ENCODE measurements at places on chromosomes 1 and 21.

- DNase-seq, result no peak
These were observed 23.7 kb downstream of the SNX27 start for GRCh38 chr1:151635479-151636072.

- DNase-seq, result no peak
These were observed 159.8 kb downstream of the TGFBR3 start for GRCh38 chr1:91725989-91726721.

GRCh38 chr1:102219463-102219862 lies 222.7 kb upstream of the OLFM3 start:
- DNase-seq, result no peak

- DNase-seq, result peak; percentile 46
These were observed 11.6 kb downstream of the TINAGL1 start for GRCh38 chr1:31587720-31588423.

GRCh38 chr1:27366411-27367159 lies at the start of gene MAP3K6:
TSS of gene MAP3K6 (minus strand) at chr1:27366961. CDS start at chr1:27366597, 364 bp downstream.
- DNase-seq, result no peak

DNA sequence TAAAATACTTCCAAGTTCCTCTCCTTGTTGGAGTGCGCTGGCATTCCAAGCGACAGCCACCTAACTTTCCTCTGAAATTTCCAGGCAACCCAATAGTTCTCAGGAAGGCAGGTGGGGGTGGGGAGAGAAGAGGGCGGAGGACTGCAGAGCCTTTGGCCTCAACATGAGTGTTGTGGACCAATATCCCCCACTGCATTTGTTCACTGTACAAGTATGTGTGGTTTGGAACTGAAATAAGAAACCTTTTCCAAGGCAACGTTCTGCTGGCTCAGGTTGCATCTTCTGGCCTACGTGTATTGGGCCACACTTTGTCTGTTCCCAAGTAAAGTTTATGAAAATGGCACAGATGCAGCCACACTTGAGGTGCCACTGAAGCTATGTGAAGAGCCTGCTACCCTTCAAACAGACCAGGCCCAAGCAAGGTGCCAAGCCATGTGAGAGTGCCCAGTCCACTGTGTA lies 153.4 kb downstream of the DHRS3 start:
- no peak for DNase-seq

- DNase-seq, result no peak
These were observed 82.2 kb upstream of the C1orf105 start for GRCh38 chr1:172338295-172338735.

DNA sequence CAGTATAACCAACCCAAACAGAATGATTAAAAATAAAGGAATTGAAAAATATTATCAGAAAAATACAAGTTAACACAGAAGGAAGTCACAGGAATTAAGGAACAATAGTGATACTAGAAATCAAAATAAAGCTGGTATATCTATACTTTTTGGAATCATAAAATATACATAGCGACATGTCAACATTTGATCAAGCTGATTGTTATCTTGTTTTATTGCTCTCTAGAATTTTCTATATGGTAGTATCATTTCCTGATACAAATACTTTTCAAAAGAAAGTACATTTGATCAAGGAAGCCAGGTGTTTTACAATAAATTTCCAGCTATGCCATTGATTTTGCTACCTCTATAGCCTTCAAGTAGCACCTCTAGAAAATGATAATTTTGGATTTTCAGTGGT lies 489.5 kb upstream of the PKN2 start:
- DNase-seq, result no peak

- DNase-seq, result no peak
These were observed 22.1 kb upstream of the DIP2A start for GRCh38 chr21:46436621-46437020.

- no peak for DNase-seq
These were observed 18.9 kb upstream of the ZNF683 start for GRCh38 chr1:26391450-26391849.
